ENCODE measurements at places on chromosomes 6 and 20.

DNA sequence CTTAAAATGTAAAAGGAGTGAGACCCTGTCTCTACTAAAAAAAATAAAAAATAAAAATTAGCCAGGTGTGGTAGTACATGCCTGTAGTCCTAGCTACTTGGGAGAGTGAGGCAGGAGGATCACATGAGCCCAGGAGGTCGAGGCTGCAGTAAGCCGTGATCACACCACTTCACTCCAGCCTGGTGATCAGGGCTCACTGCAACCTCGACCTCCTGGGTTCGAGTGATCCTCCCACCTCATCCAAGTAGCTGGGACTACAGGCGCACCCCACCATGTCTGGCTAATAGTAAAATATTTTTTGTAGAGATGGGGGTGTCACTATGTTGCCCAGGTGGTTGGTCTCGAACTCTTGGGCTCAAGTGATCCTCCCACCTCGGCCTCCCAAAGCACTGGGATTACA lies 8.1 kb upstream of the FOXS1 start:
- no peak for DNase-seq

GRCh38 chr6:143694560-143694959 lies 16.8 kb downstream of the PHACTR2 start:
- no peak for DNase-seq

DNA sequence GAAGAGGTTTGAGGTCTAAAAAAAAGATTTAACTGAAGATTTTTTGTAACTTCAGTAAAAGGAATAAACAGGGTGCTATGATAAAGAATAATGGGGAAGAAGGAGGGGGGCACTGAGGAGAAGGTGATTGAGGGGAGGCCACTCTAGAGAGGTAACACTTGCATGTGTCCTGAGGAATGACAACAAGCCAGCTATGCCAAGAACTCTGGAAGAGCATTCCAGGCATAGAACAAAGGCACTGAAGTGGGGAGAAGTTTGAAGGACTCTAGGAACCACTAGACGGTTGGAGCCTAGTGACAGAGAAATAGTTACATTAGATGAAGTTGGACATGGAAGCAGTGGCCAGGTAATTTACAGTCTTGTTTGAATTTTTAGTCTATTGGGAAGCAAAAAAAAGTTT lies 10.8 kb upstream of the SF3B5 start:
- DNase-seq, result no peak

DNA sequence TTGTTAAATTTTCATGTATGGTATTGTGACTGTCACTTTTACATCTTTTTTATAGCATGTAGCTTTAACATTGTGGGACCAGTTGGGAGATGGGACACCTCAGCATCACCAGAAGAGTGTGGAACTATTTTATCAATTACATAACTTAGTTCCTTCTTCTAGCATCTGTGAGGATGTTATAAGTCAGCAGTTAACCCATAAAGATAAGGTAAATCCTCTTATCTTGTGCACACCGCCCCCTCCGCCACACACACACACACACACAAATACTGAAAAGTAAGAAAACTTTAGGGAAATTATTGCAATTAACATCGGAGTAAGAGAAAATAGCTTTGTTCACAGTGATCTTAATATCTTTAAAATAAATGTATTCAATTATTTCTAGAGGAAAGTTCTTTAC lies 60.9 kb downstream of the PGM3 start:
- no peak for DNase-seq

DNA sequence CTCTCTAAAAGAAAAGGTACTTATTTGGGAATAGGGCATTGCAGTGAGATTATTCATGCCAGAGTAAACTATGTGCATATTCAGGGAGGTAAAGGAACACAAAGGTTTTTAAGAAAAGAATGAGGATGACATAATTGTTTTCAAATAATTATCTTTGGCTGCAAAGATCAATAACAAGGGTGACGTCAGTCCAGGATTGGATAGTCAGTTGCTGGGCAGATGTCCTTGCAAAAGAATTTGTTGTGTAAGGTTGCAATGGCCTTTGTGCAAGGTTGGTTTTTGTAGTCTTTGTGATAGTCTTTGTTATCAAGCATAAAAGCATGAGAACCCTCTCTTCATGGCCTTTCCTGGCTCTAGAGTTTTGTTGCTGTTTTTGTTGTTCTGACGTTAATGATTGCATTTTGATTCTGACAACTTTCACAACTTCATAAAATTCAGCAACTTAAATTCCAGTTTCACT lies 17.7 kb downstream of the LOC128125822 start:
- no peak for DNase-seq
